Immature natural killer cell (primary cell): ENCODE measurements at places on chromosomes 12 and 14. TPM values are rescaled to one million over a fixed set of nuclear protein-coding genes. Genes with fewer than 3 reads are reported as not detected.

ALG10B gene
- polyA plus RNA-seq, result 0.53 TPM

MYH6 gene
- polyA plus RNA-seq, result not detected

HSPB8 gene
- polyA plus RNA-seq, result not detected

PIANP gene
- polyA plus RNA-seq, result not detected

MUCL1 gene
- polyA plus RNA-seq, result 0.69 TPM

DNA sequence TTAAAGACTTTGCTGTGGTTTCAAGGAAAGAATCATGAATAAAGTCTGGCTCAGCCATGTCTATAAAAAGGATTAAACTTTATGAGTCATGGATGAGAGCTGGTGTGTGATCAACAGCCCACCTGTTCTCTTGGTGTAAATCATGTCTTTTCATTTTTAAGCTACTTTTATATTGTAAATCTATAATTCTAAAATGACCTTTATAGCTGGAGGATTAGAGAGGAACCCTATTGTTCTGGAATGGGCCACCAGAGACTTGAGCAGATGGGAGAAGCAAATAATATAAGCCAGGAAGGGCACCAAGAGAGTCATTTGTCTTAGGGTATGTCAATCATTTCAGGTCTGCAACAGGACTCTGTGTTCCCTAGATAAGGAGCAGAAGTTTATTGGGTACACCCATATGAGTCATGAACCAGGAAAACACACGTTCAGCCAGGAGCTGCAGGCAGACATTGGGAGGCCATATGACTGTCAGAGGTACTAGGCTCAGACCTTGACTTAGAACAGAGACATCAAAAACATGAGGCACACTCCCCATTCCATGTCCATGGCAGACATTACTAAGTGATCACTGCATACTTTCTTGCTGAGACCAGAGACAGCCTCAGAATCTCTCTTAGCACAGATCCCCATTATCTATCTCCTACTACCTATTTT lies 49.3 kb downstream of the NDUFA12 start:
- no peaks in the 10 kb centered on the region for H3K36me3 ChIP-seq
- H3K4me3 ChIP-seq, result no peak overlapping the region
- H3K27ac ChIP-seq, result no peak overlapping the region

DNA sequence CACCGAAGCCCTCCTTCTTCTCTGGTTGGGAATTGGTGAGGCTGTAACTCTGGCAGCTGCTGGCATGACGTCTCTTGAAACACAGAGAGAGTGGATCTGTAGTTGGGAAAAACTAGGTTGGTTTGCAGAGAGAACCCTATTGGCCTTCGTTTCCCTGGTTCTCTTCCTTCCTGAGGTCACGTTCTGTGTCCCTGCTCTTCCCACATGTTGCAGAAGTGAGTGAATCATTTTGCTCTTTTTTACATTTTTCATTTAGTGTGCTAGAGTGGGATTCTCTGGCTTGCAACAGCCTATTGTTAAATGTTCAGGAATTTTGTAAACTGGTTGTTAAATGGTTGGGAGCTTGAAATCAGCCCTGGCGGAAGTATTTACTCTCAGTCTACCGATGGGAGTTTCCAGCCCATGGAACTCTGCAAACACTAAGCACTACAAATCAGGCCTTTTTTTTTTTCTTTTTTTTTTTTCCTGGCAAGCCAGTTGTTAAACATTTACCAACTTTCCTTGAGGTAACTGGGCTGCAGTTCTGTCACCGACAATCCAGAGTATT lies 26.8 kb upstream of the CKAP4 start:
- H3K36me3 ChIP-seq, result no peaks in the 10 kb centered on the region
- no peak overlapping the region for H3K4me3 ChIP-seq
- no peaks in the 10 kb centered on the region for H3K4me1 ChIP-seq

GRCh38 chr12:18935371-18935965 lies 194.1 kb upstream of the PLEKHA5 start:
- DNase-seq, result no peak
- no peak overlapping the region for H3K27ac ChIP-seq
- no peak overlapping the region for H3K4me3 ChIP-seq
- H3K36me3 ChIP-seq, result no peaks in the 10 kb centered on the region
- H3K4me1 ChIP-seq, result no peaks in the 10 kb centered on the region

GRCh38 chr12:97493731-97494130 lies 31.1 kb downstream of the RMST start:
- no peaks in the 10 kb centered on the region for H3K4me1 ChIP-seq
- no peaks in the 10 kb centered on the region for H3K36me3 ChIP-seq
- H3K27ac ChIP-seq, result no peak overlapping the region
- no peaks in the 10 kb centered on the region for H3K27me3 ChIP-seq
- no peak overlapping the region for H3K4me3 ChIP-seq

GRCh38 chr12:64332296-64332695 lies 58.3 kb downstream of the C12orf56 start:
- no peaks in the 10 kb centered on the region for H3K36me3 ChIP-seq
- H3K27me3 ChIP-seq, result no peaks in the 10 kb centered on the region
- no peak for DNase-seq
- no peak overlapping the region for H3K27ac ChIP-seq
- H3K4me1 ChIP-seq, result no peaks in the 10 kb centered on the region

GRCh38 chr14:101965181-101965544 lies 790 bp downstream of the DYNC1H1 start:
- peaks cover 63% of the 10 kb centered on the region for H3K4me1 ChIP-seq
- peak overlapping the region; percentile 92 for H3K27ac ChIP-seq
- H3K4me3 ChIP-seq, result peak overlapping the region; percentile 90
- DNase-seq, result peak; percentile 70
- peaks cover 5% of the 10 kb centered on the region for H3K36me3 ChIP-seq
- peaks cover 3% of the 10 kb centered on the region for H3K27me3 ChIP-seq

- H3K36me3 ChIP-seq, result no peaks in the 10 kb centered on the region
- DNase-seq, result no peak
- H3K27ac ChIP-seq, result no peak overlapping the region
- H3K27me3 ChIP-seq, result peaks cover 8% of the 10 kb centered on the region
- no peak overlapping the region for H3K4me3 ChIP-seq
Measured at GRCh38 chr14:74080820-74081460, 3.3 kb downstream of the ALDH6A1 start.

DNA sequence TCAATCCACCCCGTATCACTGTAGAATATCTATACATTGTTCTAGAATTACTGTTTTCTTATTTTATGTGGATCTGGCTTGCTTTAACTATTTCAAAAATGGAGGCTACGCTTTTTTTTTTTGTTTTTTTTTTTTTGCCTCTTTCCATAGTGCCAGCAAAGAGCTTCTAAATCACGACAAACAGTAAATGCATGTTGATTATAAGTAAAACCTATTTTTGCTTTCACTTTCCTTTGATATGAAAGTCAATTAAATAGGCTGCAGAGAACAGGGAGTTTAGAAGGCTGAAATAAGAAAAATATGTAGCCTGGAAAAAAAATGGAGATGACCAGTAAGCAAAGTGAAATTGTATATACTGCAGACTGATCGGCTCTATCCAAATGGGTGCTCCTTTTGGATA lies 112.3 kb upstream of the AMIGO2 start:
- peaks cover 90% of the 10 kb centered on the region for H3K4me1 ChIP-seq
- peaks cover 6% of the 10 kb centered on the region for H3K27me3 ChIP-seq
- peak overlapping the region; percentile 97 for H3K27ac ChIP-seq

DNA sequence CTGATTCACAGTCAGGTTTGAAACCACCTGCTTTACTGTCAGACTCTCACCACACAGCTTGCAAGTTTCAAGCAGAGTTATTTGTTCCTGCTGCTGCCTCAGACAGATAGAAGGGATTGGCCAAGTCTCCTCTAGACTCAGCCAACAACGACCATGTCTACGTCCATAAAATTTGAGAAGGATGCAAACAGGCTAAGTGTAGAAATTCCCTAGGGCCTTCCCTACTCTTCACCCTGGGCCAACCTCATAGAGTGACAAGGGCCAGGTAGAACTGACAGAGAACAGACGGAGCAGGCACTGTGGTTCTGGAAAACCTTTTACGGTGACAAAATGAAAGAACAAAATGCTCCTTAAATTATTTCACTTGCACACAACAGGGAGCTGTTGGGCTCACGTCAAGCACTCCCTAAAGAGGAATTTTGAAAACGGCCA lies 39.5 kb downstream of the CLIP1 start:
- H3K27ac ChIP-seq, result no peak overlapping the region
- peaks cover 10% of the 10 kb centered on the region for H3K4me1 ChIP-seq
- H3K36me3 ChIP-seq, result peaks cover 9% of the 10 kb centered on the region
- no peaks in the 10 kb centered on the region for H3K27me3 ChIP-seq
- H3K4me3 ChIP-seq, result no peak overlapping the region

- H3K4me1 ChIP-seq, result no peaks in the 10 kb centered on the region
- no peak for DNase-seq
- no peak overlapping the region for H3K27ac ChIP-seq
- H3K36me3 ChIP-seq, result no peaks in the 10 kb centered on the region
Measured at GRCh38 chr14:78921856-78922255, 751.7 kb downstream of the NRXN3 start.

- peaks cover 22% of the 10 kb centered on the region for H3K36me3 ChIP-seq
- no peaks in the 10 kb centered on the region for H3K4me1 ChIP-seq
- DNase-seq, result no peak
- H3K27ac ChIP-seq, result no peak overlapping the region
- no peak overlapping the region for H3K4me3 ChIP-seq
Measured at GRCh38 chr12:7154042-7154441, 23.9 kb downstream of the CLSTN3 start.
